Midbrain (tissue), 1 donor: ENCODE measurements at places on chromosomes 3 and 15.

GRCh38 chr3:7646851-7647250 lies 785.9 kb downstream of the GRM7 start:
- no peak for DNase-seq

- DNase-seq: no peak
Measured at GRCh38 chr3:151259664-151260063, 18.7 kb downstream of the P2RY14 start.

DNA sequence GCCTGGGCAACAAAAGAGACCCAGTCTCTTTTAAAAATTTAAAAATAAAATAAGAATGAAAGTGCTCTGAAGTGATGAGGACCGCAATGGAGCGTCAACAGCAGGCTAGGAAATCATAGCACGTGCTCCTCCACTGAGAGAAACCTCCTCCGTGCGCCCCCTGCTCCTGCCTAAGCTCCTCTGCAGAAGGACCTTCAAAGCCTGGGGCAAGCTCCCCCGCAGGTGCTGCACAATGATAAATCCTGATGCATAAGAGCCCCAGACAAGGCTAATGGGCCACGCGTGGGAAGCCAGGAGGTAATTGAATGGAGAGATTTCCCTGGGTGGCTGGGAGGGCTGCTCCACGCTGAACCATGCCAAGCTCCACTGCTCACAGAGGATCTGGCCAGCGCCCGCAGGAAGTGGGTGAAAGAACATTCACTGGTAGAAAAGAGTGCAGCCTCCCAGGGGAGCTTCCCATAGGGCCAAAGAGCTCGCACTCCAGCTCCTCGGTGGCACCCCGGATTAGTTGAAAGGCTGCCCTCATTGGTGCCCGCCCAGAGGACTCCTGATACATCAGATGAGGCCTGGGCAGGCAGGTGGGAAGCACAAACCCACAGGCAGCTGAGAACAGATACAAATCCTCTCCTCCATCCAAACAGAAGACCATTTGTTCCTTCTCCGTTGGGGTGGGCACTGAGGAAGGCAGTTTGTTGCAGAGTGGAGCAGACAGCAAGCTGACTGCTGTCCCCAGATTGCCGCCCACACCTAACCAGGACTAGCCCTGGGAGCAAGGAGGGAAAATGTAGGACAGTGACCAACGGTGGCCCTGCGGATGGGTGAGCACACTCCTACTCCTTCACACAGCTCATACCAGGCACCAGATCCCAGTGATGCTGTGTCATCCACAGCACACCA lies 52.5 kb downstream of the CPN2 start:
- no peak for DNase-seq

DNA sequence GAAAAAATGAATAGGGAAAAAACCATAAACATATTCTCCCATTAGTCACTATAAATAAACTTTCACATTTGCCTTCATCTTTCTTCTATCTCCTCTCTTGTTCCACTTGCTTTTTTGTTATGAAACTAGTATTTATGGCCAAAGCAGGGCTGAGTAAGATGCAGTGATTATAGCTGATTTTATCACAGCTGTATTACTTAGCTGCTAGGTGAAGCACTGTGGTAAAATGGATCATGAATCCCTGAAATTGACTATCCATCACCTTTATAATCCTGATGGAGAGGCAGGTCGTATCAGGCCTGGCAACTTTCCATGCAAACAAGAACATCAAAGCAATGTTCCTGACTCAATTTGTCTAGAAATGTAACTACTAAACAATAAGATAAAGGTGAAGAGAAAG lies 471.6 kb downstream of the TUSC7 start:
- DNase-seq: no peak

- DNase-seq: peak; percentile 26
Measured at GRCh38 chr3:167736264-167736787, 805 bp downstream of the SERPINI1 start.

GRCh38 chr3:55368366-55368765 lies 118.7 kb downstream of the WNT5A start:
- no peak for DNase-seq

DNA sequence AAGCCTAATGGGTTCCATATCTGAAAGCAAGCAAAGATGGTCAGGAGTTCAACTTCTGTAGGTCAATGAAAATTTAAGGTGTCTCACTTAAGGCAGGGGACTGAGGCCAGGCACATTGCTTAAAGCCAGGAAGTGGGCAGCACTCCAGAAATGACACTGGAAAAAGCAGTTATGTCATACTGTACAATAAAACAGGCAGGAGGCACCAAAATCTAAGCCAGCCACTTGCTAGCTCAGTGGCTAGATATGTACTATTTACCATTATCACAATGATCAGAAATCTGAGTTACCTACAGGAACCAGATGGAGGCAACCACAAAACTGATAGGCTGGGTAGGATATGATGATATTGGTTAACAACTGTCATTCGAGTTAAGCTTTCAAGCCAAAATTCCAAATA lies 57.3 kb downstream of the FRMD5 start:
- no peak for DNase-seq
